ENCODE measurements at places on chromosomes 1 and 21.

GRCh38 chr1:30515755-30516484 lies 207.5 kb downstream of the MATN1 start:
- no peak for DNase-seq

DNA sequence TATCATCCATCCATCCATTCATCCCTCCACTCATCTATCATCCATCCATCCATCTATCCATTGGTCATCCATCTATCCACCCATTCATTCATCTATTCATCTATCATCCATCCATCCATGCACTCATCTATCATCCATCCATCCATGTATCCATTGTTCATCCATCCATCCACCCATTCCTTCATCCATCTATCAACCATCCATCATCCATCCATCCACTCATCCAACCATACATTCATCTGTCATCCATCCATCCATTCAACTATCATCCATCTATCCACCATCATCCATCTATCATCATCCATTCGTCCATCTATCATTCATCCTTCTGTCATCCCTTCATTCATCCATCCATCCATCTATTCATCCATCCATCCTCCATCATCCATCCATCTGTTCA lies 61.1 kb downstream of the UMODL1 start:
- no peak for DNase-seq

DNA sequence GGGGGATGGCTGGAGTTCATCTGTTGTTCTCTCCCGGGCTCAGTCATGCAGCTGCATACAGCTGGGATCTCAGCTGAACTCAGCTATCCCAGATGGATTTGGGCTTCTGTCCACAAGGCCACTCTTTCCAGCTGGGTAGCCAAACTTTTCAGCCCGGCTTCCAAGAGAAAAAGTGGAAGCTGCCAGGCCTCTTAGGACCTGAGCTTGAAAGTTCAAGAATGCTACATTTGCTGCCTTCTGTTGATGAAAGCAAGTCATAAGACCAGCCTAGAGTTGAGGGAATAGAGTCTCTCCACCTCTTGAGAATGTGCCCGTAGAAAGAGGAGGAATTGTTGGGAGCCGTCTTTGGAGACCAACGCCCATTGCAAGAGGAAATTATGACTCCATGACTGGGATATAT lies 95.3 kb downstream of the C1orf21 start:
- DNase-seq: no peak

DNA sequence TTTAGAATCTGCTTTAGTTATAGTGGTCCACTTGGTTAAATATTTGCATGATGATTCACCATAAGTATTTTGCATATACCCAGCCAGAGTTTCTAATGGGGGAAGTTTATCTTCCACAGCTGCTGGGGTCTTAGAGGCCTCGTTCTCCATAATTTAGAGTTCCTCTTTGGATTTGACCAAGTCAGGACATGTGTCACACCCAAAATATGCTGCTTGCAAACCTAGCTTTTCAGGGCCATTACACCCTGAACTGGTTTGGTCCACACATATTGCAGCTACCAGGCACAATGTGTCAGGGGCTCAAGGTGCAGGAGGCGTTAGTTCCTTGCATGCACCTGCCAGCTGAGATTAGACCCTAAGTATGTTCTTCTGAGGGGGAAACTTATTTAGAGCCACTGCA lies 17.1 kb upstream of the FMO4 start:
- no peak for DNase-seq

- DNase-seq: no peak
Measured at GRCh38 chr1:161106431-161106830, 8.3 kb downstream of the KLHDC9 start.

- no peak for DNase-seq
Measured at GRCh38 chr1:1291023-1291528, 10.8 kb downstream of the SCNN1D start.

- no peak for DNase-seq
Measured at GRCh38 chr1:228434689-228435088, 18.0 kb upstream of the TRIM17 start.

DNA sequence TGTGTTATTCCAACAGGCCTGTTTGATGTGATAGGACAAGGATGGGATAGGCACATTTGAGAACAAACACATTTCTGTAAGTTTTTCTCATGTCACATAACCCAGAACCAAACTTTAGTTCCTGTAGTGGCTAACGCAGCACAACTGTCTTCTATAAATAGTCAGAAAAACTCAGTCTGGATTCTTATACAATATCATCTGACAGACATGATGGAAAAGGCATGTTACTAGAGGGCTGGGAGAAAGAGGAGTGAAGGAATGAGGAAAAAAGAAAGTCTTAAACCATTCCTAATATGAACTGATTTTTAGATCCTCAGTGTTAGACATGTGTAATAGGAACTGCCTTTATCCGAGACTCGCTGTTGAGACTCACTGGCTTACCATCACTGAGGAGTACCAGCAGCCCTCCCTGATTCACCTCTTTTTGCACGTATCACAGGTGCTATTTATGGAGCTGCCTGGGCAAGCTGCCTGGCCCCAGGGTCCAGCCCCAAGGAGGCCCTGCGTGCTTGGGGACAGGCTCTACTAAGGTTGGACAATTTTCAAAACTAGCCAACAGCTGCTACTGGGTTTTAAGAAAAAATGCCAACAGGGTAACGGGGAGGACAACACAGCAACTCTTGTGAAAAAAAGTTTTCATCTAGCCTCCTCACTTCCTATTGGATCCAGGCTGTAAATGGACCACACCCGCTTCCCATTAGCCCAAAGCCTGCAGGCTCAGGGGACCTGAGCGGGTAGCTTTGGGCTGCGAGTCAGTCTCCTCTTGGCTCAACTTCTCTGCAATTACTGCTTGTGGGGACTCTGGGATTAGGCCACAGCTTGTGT lies 30.7 kb upstream of the SERBP1 start:
- DNase-seq: no peak

- DNase-seq: no peak
Measured at GRCh38 chr1:197017558-197018146, 40.3 kb downstream of the CFHR5 start.

DNA sequence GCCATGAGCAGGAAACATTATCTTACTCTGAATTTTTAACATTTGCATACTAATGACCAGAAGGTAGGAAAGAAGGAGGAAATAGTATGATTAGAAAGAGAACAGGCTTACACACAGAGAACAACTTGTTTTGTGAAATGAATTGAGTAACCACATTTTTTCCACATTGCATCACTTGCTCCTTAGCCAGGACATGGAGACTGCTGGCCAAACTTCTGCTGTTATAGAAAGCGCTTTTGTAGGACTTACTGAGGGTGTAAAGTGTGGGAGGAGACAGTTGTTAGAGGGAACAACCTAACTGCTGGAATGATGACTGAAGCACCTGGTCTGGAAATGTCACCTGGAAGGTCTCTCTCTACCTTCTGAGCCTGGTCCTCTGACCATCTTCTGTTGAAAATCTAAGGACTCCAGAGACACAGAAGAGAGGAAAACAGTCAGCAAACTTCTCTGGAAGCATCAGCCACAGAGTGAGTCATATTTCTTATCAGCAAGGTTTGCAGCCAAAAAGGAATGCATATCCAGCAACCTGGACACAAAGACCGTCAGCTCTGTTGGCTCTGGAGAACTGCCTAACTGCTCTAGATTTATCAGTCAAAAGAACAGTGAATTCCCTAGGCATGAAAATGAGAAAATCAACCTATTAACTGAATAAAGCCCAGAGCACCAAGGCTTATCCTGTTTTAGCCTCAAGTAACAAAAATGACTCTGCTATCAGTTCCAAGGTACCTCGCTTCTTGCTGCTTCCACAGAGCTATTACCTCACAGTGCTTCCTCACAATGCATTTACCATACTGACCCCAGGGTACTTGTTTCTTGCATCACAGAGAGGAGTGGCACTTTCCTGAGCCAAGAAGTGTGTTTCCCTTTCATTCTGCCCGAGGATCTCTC lies 88.0 kb upstream of the SLFNL1 start:
- no peak for DNase-seq

DNA sequence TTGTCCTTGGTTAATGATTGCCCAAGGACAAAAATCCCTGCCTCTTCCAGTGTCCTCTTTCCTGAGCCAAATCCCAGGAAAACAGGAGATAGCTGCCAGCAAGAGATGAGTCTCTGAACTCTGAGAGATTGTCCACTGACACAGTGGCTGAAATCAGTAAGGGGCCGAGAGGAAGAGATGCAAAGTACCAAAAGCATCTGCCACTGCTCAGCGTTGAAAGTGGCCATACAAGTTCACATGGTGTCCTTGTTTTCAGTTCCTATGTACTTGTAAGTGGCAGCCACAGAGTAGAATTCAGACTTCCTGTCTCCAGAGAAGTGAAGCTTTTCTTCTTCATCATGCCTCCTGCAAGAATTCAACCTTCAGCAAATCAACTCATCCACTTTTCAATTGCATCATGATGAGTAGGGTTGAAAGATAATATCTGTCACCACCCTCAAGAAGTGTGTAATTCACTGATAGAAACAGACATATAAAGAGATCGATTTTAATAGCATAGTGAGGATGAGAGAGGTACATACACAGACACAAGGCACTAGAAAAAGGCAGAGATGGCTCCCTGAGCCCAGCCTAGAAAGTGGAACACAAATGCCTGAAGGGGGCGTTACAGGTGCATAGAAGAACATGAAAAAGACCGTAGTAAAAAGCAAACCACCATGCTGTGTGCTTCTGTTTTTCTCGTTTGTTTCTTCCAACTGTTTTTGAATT lies 185.8 kb downstream of the MRPL39 start:
- peak; percentile 55 for DNase-seq

DNA sequence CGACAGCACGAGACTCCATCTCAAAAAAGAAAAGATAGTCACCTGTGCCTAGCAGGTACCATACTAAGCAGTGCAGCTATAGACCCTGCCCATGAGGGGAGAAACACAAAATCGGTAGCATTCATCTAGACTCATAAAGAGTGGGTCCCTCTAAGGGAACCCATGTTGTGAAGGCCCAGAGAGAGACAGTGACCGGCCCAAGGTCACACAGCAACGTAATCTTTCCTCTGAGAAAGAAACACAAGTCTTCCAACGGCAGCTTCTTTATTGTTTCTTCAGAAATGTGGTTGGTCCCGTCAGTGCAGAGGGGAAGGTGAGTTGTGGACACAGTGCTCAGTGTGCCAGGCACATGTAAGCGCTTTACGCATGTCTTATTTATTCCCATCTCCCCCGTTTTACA lies 198.6 kb upstream of the TMEM51 start:
- no peak for DNase-seq

DNA sequence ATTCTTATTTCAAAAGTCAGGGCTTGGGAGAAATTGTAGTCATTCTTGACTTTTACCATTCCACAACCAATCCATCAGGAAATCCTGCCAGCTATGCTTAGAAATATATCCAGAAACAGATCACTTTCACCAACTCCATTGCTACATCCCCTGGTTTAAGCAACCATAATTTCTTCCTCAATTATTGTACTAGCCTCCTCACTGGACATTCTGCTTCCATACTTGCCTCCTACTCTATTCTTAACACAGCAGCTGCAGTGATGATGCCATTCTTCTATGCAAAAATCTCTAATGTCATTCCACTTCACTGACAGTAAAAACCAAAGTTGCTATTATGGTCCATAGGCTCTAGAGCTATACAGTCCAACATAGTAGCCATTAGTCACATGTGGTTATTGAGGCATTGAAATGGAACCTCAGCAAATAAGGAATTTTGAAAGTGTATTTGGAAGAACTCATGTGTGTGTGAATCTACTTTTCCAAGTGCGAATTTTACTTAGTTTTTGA lies 110.7 kb upstream of the KIAA0040 start:
- DNase-seq: no peak

DNA sequence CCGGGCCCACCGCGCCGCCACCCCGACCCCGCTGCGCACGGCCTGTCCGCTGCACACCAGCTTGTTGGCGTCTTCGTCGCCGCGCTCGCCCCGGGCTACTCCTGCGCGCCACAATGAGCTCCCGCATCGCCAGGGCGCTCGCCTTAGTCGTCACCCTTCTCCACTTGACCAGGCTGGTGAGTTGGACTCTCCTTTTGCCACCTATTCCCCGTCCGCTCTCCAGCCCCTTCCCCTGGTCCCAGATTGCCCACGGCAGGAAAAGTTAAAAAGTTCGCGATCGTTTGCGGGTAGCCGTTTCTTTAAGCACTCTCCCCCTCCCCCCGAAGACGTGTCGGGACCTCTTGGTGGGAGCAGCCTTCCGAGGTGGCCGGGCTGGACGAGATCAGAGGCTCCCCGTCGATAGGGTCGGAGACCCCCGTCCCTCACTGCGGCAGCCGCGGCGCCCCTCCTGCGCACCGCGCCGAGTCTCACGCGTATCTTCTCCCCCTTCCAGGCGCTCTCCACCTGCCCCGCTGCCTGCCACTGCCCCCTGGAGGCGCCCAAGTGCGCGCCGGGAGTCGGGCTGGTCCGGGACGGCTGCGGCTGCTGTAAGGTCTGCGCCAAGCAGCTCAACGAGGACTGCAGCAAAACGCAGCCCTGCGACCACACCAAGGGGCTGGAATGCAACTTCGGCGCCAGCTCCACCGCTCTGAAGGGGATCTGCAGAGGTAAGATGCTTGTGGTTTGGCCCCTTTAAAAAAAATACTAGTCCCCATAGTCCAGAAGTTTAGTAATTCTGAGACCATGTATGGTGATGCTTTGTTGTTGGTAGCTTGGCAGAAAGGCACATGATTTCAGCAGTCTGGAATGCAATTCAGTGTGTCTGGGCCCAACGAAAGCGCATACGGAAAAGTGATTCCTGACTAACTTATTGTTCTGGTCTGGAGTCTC lies 576 bp downstream of the CCN1 start:
- peak; percentile 51 for DNase-seq

GRCh38 chr1:6466023-6466422 lies at the start of gene TNFRSF25:
TSS of gene TNFRSF25 (minus strand) at chr1:6466173. CDS start at chr1:6466107, 66 bp downstream.
- no peak for DNase-seq

GRCh38 chr1:243459059-243459458 lies 203.2 kb downstream of the SDCCAG8 start:
- DNase-seq: peak; percentile 13

DNA sequence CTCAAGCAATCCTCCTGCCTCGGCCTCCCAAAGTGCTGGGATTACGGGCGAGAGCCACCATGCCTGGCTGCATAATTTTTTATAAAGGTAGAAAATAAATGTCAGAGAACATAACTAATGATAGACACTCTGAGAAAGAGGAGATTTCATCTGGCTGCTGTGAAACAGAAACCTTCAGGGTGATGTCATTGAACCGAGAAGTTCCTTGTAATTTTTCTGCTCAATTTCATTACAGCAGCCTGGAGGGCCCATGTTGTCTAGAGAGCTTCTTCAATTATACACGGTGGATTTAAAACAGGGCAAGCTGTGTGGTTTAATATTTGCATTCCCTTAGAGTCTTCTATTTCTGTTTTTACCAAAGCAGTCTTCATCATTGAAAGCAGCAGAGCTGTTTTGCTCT lies 64.3 kb upstream of the MORC3 start:
- DNase-seq: peak; percentile 65

GRCh38 chr1:172180501-172181285 lies 239.8 kb upstream of the C1orf105 start:
- peak; percentile 11 for DNase-seq

All from germinal center (tissue), 1 donor.